Spinal cord (tissue), 10 donors: ENCODE measurements at places on chromosomes 4 and X. TPM values are rescaled to one million over a fixed set of nuclear protein-coding genes. Genes with fewer than 3 reads are reported as not detected.

- DNase-seq = no peak
Measured at GRCh38 chrX:140180585-140180984, 215.3 kb upstream of the CXorf66 start.

DNA sequence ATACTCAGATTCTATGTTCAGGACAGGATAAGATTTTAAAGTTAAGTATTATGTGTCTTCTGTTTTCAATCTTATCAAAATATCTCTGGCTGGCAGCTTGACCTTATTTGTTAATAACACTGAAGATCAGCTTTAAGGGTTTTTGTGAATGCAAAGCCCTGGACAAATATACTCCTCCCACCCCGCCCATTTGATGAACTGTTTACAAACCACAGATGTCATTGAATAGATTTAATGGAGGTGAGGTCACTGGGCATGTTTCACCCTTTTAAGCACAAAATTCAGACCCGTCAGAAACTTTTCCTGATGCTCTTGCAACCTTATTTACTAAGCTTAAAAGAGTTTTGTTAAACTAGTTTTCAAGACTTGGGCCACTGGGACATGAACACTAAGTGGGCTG is 10.1 kb upstream of the CXCL8 start:
- DNase-seq = no peak

DNA sequence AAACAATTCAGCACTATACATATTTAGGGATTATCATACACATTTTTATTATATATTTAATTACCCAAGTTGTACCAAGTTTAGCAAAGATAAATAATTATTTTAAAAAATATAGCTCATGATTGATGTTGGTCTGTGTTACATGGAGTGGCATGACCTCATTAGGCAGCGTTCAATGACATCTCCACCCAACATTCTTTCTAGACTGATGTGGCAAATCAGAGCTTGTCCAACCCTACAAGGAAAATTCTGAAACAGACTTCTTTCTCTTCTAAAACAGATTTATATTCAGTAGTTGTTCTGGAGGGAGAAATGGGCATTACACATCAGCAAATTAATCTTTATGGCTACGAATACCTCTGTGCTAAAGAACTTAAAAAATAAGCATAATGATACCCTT is 189.7 kb downstream of the PDGFC start:
- DNase-seq = no peak

DNA sequence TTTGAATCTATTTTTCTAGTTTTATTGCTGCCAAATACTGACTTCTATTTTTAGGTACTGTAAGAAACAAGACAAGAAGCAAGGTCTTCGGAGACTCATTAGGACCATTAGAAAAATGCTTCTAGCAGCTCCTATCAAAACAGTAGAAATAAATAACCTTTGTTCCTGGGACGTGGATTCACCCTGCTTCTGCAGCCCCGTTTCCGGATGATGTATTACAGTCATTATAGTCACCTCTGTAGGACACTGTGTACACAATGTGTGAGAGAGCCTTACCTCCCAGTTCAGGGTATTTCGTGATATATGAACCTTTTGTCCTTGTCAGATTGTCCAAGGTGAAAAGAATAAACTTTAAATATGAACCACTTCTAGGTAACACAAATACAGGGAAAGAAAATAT is 484.0 kb upstream of the TECRL start:
- no peak for DNase-seq

- DNase-seq = no peak
Measured at GRCh38 chr4:142845293-142846107, 601 bp downstream of the INPP4B start.

GRCh38 chr4:183443655-183444213 is 702 bp upstream of the CDKN2AIP start:
- DNase-seq = no peak

Gene USP27X
- 5.3 TPM for total RNA-seq

Gene SSX4
- total RNA-seq = not detected

Gene UNC5C
- 33.2 TPM for total RNA-seq

Gene EDA2R
- 1.7 TPM for total RNA-seq

Gene JCHAIN
- total RNA-seq = 0.39 TPM
